CD4-positive, alpha-beta T cell treated with Interleukin-17A for 4 hours (primary cell): ENCODE measurements at places on chromosomes 5 and 9.
A peak's percentile ranks its signal among the peaks of the same experiment; 100 is the strongest.

DNA sequence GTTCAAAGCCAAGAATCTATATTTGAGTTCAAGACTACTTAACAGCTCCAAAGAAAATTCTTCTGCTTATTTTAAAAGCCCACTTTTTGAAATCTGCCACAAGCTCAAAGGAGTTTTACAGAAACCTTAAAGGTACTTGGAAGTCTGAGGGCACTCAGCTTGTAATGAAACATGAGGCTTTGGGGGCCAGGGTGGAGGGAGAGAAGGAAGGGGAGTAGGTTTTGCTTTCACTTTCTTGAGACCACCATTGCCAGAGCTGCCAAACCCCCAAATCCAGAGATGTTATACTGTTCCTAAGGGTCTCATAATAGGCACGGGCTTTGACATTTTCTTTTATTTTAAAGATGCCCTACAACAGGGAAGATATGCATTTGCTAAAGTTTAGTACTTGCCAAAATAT is 42.6 kb upstream of the TNFAIP8 start:
- no peak for DNase-seq

GRCh38 chr5:53557386-53557785 is 3.1 kb upstream of the NDUFS4 start:
- DNase-seq, result no peak

DNA sequence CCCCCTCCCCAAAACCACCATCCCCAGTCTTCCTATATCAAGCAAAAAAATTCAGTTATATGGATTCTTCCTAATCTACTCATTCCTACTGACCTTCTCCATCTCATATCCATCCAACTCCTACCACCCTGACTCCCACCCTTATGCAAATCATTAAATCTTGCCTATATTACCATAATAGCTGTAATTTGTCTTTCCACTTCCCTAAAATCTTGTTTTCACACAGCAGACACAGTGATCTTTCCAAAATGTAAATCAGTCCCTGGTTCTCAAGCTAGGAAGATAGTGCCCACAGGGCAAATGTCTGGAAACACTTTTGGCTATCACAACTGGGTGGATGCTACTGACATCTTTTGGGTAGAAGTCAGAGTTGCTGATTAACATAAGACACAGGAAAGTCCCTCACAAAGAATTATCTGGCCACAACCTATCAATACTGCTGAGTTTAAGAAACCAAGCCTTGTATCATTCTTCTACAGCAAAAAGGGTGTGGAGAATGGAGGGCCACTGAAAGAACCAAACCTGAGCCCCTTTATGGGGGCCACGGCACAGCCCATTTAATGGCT is 1.4 kb downstream of the SRA1 start:
- DNase-seq, result no peak

GRCh38 chr5:66898241-66898995 is 298.2 kb downstream of the CD180 start:
- no peak for DNase-seq

DNA sequence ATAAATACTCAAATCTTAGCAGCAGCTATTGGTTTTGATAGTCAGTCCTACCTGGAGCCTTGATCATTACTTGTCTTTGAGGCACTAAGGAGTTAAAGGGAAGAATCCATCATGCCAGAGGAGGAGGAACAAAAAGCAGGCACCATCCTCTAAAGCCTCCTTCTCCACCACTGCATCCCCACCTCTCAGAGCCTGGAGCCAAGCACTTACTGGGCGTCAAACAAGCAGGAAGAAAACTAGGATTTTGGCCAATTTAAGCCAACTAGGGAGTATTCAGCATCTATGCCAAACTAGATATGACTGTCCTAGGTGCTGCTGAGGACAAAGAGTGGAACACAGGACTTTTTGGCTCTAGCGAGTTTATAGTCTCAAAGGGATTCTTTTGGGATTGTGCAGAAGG is 152.5 kb downstream of the PPP2R2B start:
- DNase-seq, result no peak

GRCh38 chr9:132670457-132671391 is at the start of gene GTF3C4:
Gene GTF3C4 (plus strand): TSS chr9:132670464. CDS start chr9:132670599, 135 bp downstream.
- peak; percentile 46 for DNase-seq

- no peak for DNase-seq
Observed at GRCh38 chr5:133412661-133413060, 199.7 kb downstream of the FSTL4 start.

DNA sequence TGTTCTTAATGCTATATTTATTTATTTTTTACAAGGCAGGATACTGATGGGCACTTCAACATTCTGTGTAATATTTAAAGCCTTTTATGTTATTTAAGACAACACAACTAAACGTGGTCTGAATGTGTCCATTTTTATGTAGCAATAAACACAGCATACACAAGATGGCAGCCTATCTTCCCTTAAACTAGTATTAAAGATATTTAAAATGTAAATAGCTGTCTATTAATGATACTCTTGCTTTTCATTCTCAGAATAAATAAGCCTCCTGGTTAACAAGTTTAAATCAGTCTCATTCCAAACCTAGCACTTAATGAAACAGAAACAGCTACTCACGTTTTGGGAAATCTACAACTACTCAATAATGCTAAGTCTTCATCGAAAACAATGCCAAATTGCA is 315.7 kb downstream of the MCTP1 start:
- DNase-seq, result no peak

DNA sequence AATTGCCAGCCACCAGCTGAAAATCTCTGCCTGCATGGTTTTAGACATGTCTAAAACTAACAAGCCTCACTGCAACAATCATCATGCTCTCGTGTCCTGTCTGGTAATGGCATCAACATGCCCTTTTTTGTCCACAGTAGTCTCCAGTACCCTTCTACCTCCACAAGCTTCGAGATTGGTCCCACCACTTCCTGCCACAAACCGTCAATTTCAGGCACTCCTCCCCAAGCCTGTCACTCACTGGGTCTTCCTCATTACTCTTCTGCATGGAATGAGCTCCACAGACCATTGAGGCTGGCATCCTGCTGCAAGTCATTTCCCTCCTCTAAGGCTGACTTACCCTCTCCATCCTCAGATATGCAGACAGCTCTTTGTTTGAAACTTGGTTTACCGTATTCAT is 9.0 kb downstream of the LPAR1 start:
- no peak for DNase-seq

DNA sequence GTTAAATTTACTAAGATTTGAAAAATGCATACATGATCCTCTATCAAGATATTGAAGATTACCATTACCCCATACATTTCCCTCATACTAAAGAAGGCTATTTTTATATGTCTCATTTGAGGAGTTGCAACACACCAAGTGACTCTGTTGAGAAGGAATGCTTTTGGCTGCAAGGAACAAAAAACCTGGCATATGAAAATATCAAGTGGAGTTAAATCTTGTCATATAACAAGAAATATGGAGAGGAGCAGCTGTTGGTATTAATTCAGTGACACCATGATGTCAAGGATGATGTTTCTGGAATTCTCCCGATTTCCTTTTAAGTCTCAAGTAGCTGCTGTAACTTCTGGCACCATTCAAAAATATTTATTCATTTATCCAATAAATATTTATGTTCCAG is 193.8 kb downstream of the CSNK1G3 start:
- no peak for DNase-seq

DNA sequence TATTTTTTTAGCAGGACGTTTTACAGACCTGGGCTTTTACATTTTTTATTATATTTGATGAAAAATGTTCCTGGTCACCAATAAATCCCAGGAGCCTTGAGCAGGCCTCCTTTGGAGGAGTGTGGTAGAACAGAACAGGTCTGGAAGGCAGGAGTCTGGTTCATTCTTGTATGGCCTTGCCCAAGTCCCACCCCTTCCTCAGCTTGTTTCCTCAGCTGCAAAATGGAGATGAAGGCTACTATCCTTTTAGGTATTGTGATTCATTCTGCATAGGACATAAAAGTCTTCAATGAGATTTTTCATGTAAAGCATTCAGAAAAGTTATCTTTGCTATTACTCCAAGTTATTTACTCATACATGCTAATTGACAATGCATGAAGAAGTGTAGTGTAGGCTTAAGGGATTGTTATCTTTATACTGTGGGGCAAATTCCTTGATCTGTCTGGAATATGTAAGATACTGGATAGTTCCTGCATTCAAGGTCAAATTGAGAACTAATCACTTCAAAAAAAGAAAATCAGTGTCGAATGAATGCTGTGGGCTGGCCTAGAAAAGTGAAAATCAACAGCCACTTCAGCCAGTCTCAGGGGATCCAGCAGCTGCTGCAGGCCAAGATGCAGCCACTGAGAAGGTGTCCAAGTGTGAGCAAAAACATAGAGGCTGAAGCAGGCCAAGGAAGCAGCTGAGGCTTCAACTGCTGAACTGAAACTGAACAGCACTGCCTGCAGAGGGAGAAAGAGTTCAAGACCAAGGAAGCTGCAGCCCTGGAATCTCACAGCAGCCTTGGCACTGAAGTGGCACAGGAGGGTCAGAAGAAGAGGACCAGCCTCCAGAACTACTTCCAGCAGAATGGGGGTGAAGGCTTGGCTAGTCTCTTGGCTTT is 15.5 kb upstream of the SLC36A3 start:
- no peak for DNase-seq

- DNase-seq, result no peak
Observed at GRCh38 chr5:122653087-122654017, 121.5 kb upstream of the SNX2 start.

DNA sequence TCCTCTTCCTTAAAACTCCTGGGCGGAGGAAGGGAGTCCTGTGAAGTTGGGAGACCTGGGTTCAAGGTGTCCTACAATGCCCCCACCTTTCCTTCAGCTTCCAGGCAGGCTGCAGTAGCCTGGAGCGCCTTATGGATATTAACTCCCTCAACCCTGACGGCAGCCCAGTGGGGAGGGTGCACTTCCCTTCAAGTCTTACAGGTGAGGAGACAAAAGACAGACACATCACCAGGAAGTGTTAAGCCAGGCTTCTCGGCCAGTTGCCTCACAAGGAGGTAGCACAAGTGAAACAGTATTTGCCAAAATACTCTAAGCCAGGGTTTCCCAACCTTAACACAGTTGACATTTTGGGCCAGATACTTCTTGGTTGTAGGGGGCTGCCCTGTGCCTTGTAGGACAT is 4.2 kb downstream of the TRIM7 start:
- DNase-seq, result no peak

DNA sequence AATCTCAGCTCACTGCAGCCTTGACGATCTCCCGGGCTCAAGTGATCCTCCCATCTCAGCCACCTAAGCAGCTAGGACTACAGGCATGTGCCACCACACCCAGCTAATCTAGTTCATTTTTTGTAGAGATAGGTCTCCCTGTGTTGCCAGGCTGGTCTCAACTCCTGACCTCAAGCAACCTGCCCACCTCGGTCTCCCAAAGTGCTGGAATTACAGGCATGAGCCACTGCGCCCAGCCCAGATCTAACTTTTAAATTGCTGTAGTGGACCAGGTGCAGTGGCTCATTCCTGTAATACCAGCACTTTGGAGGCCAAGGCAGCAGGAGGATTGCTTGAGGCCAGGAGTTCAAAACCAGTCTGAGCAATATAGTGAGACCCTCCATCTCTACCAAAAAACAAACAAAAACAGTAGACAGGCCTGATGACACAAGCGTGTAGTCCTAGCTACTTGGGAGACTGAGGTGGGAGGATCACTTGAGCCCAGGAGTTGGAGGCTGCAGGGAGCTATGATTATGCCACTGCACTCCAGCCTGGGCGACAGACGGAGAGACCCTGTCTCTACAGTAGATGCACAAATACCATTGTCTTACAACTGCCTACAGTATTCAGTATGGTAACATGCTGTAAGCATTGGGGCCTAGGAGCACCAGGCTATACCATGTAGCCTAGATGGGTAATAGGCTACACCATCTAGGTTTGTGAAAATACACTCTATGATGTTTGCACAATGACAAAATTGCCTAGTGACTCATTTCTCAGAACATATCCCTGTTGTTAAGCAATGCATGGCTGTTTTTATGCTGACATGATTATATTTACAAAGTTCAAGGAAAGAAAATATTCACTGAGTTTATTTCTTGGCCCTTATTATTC is 1.5 kb upstream of the SIT1 start:
- no peak for DNase-seq

GRCh38 chr5:124997186-124997893 is 250.9 kb upstream of the ZNF608 start:
- no peak for DNase-seq

DNA sequence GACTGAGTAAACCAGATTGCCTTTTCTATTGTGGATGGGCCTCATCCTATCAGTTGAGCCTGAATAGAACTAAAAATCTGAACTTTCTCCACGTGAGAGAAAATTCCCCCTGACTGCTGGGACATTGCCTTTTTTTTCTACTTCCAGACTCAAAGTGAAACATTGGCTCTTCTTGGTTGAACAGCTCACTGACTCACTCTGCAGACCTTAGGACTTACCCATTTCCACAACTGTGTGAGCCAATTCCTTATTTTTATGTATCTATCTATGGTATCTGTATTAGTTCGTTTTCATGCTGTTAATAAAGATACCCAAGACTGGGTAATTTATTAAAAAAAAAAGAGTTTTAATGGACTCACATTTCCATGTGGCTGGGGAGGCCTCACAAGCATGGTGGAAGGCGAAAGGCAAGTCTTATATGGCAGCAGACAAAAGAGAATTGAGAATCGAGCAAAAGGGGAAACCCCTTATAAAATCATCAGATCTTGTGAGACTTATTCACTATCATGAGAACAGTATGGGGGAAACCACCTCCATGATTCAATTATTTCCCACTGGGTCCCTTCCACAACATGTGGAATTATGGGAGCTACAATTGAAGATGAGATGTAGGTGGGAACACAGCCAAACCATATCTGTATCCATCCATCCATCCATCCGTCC is 306.7 kb upstream of the SLC24A2 start:
- no peak for DNase-seq

DNA sequence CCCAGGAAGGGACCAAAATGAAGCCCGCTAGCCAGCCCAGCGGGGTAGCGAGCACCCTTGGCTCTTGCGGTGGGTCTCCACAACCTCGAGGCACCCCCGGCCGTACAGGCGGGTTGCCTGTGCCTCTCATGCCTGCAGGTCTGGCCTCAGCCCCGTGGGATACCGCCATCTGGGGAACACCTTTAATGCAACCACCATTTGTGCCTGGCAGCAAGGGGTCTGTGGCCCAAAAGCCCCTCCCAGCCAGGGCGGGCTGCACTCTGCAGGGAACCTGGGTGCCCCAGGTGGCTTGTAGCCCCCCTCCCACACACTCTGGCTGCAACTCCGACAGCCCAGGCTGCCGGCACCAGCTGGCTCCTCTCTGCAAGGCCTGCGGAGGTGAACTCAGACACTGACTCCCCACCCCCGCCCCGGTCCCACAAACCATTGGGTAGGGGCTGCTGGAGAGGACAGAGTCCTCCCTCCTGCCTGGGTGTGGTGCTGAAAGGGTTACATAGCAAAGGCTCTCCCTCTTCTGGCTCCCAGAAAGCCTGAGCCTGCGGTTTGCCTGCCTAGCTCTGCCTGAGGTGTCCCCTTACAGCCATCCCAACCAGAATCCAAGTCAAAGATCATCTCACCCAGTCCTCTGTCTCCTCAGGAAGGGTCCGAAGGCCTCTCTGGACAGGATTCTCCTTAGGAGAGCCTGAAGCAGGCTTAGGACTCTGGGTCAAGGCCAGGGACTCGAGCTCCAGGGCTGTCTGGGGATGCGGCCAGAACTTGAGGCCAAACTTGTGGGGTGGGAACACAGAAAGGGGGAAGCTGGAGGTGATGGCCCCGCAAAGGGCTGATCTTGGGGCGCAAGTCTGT is 109.4 kb downstream of the PSD2 start:
- no peak for DNase-seq
